NCI-H2107 (cell line): ENCODE measurements at places on chromosomes 11 and 22.
A peak's percentile ranks its signal among the peaks of the same experiment; 100 is the strongest.

- no peak for DNase-seq
Observed at GRCh38 chr22:47035425-47035881, 273.0 kb downstream of the TBC1D22A start.

DNA sequence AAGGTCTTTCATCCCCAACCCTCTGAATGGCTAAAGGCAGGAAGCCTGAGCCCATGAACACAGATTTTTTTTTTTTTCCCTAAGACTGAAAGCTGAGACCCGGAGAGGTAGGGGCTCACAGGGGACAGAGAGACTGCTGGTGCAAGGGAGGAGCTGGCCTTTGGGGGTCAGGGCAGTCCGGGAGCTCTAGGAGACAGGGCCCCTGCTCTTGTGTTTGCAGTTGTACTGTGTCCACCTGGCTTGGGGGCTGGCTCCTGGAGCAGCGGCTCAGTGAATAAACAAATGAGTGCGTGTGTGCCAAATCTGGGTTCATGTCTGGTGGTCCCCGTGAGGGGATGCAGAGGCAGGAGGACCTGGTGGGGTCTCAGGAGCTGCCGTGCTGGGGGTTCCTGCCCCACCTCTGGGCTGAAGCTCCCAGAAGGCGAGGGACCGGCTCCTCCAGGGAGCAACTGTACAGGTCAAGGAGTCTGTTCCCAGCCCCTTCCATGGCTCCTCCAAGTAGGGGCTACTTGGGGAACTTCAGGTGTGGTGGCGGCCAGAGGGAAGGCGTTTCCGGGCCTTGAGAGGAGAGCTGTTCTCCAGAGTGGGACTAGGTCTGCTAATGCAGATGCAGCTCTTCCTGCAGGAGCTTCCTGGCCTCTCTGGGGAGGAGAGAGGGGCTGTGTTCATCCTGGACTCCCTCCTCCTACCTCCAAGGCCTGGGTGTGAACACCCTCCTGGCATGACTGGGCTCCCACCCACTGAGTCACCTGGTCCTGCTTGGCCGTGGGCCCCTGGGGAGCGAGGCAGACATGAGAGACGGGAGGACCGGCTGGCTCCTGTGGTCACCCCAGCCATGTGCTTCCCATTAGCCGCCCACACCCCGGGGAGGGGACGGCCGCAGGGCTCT is 57.6 kb downstream of the FBXO7 start:
- DNase-seq = no peak

DNA sequence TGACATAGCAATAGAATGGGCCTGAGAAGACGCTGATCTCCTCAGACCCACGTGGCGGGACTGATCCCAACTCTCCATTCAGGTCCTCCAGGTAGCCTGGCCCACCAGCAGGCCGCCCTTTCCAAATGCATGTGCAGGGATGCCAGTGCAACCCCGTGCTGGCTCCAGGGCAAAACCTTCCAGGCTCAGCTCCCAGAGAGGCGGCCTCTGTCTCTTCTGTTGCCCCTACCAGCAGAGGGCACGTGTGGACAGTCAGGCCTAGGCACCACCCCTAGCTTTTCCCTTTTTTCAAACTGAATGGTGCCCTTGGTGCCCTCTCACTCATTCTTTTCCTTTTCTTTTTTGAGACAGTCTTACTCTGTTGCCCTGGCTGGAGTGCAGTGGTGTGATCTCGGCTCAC is 121.7 kb downstream of the OSBP2 start:
- no peak for DNase-seq

GRCh38 chr11:45560155-45560912 is 105.1 kb downstream of the CHST1 start:
- DNase-seq = no peak

GRCh38 chr11:47411884-47412746 is 3.7 kb downstream of the SLC39A13 start:
- DNase-seq = no peak

DNA sequence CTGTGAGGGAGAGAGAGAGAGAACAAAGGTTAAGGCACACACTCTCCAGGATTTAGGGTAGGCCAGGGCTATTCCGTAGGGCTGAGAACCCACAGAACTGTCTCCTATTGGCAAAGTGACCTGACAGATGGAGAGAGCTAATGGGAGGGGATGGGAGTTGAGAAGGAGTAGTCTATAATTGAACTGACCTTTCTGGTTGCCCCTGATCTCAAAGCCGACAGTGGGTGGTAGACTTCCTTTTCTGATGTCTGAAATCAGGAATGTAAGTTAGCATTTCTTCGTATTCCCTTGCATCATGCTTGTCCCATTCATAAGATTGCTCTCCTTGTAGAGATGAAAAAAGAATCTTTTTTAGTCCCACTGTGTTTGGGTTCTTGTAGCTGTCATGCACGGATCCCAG is 210.1 kb downstream of the NTM start:
- DNase-seq = no peak

- peak; percentile 82 for DNase-seq
Observed at GRCh38 chr11:66883016-66883965, 26.4 kb downstream of the LRFN4 start.

GRCh38 chr22:44848296-44848741 is 95.9 kb downstream of the ARHGAP8 start:
- no peak for DNase-seq

DNA sequence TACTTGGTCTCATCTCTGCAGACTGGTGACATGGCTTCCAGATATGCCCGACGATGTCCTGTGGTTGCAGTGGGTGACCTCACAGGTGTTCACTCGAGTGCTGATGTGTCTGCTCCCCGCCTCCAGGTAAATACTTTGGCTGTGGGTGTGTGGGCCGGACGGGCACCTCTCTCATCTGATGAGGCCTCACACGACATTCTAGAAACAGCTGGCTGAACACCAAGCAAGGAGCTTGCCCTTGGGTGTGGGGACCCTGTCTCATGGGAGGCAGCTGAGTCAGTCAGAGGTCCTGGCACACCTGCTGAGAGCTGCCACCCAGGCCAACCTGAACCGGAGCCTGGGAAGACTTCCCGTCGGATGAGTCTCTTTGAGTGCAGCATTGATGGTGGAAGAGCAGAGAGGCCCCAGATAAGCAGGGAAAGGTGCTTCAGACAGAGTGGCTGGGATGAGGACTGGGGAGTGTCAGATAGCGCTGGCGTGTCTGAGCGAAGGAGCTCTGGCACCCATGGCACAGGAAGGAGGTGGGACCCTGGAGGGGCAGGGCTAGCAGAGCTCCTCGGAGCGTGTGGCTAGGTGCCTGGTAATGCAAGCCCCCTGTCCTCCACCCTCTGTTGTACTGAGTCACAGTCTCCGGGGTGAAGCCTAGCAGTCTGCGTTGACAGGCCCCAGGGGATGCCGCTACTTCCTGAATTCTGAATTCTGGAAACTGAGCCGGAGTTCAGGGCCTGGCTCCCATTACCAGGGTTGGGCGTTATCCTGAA is 10.4 kb upstream of the SAMM50 start:
- no peak for DNase-seq

GRCh38 chr11:46410021-46410420 is 18.4 kb upstream of the CHRM4 start:
- no peak for DNase-seq

- no peak for DNase-seq
Observed at GRCh38 chr11:34124885-34125668, 19.6 kb downstream of the NAT10 start.

DNA sequence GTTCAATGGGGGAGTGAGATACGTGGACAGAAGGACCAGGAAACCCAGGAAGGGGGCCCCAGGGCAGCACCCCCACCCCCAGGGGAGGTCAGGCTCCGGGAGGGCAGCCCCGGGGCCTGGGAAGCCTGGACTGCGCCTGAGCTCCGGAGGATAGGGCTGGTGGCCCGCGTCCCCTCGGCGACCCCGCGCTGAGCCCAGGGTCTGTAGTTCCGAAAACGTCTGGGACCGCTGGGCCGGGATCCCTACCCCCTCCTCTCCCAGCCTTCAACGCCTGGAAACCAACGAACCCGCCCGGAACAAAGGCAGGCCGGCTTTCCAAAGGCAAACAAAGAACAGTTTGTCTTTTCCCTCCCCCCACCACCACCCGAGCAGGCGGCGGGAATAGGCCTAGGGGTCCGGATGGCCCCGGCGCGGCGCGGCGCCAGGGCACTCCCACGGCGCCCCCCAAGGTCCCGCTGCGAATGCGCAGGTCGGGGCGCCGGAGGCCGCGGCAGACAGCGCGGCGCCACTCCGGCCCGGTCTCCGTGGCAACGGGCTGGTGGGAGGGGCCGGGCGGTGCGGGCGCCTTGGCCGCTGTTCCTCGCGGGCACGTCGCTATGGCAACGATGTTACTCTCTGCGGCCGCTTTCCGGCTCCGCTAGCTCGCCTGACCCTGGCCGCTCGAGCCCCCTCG is 58.5 kb downstream of the IGLL1 start:
- DNase-seq = peak; percentile 77
